ENCODE measurements at places on chromosomes 2 and 18. TPM values are rescaled to one million over a fixed set of nuclear protein-coding genes. Genes with fewer than 3 reads are reported as not detected.

ZNF892 gene
- total RNA-seq, result 0.88 TPM

SKA1 gene
- not detected for total RNA-seq

PTH2R gene
- total RNA-seq, result not detected

FOXI3 gene
- not detected for total RNA-seq

MARCHF4 gene
- 0.07 TPM for total RNA-seq

ARHGAP28 gene
- 39.0 TPM for total RNA-seq

ARHGEF33 gene
- total RNA-seq, result 2.3 TPM

EVX2 gene
- total RNA-seq, result not detected

BABAM2 gene
- total RNA-seq, result 31.1 TPM

GRCh38 chr2:42602218-42602875 is 33.9 kb downstream of the MTA3 start:
- DNase-seq, result no peak

- DNase-seq, result no peak
These were observed 19.6 kb upstream of the ESPNL start for GRCh38 chr2:238080518-238080917.

GRCh38 chr2:233156001-233156400 is 95.5 kb upstream of the ATG16L1 start:
- DNase-seq, result no peak

DNA sequence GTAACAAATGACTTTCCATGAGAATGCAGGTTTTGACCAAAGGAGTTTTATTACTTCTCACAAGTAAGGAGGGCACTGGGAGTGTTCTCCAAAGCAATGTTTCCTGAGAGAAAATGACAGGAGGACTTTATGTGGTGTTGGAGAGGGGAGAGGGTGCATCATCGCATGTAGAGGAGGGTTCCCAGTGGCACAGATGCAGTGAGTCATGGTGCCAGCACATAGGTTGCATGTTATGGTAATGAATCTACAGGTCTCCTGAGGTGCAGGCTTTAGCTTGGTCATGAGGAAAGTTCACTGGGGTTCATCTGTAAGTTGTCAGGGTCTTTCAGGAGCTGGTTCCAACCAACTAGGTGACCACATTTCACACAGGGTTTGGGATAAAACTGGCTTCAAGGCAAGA is 30.4 kb downstream of the NAT8 start:
- no peak for DNase-seq

GRCh38 chr18:10354241-10354811 is 100.1 kb upstream of the APCDD1 start:
- DNase-seq, result no peak
